ENCODE measurements at places on chromosomes 11 and 22.

DNA sequence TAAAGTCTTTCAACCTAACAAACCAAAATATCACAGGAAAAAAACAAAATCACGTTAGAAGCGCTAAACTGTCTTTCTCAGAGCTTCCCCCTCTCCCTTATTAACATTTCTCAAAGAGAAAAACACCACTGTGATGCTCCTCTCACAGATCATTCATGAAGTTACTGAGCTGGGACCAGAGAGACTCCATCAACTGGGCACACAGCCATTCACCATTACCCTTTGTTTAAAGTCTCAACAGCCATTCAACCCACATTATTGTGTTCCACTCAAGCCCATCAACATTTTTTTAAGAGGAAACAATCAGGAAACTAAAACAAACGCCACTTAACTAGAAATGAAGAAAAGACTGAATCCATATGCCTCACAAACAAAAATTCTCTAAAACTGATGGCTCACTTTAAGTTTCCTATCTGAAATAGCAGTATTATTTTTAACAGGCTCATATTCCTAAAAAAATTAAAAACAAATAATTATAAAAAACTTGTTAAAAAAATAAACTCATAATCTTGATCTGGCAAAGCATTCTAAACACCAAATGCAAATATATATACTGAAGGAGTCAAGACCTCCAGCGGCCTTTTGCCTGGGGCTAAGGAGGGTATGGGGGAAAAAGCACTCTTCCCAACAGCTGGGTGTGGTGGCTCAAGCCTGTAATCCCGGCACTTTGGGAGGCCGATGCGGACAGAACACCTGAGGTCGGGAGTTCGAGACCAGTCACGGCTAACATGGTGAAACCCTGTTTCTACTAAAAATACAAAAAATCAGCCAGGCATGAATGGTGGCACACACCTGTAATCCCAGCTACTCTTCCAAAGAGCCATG lies 14.0 kb downstream of the CELF1 start:
- no peak for DNase-seq

GRCh38 chr22:20193761-20194494 lies 43.1 kb upstream of the CCDC188 start:
- DNase-seq = no peak

- DNase-seq = no peak
Measured at GRCh38 chr11:7534042-7534378, 20.2 kb downstream of the PPFIBP2 start.

- no peak for DNase-seq
Measured at GRCh38 chr11:108160970-108161566, 39.7 kb downstream of the ACAT1 start.

DNA sequence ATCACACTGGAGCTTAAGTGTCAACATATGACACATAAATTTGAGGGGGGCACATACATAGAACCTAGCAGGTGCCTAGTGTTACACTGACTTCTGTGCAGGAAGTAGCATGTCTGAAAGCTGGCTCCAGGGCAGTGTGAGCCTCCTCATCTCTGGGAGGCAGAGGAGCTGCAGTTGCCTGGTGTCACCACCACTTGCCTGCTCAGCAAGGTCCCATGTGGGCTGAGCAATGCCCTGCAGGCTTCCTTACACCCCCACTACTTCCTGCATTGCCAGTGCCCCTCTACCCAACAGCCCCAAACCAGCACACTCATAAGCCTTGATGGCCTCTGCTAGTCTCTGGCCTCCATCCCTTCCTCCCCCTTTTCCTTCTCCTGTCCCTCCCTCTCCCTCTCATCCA lies 165.8 kb downstream of the BUD13 start:
- no peak for DNase-seq

- DNase-seq = no peak
Measured at GRCh38 chr11:69301455-69302401, 7.8 kb downstream of the MYEOV start.

DNA sequence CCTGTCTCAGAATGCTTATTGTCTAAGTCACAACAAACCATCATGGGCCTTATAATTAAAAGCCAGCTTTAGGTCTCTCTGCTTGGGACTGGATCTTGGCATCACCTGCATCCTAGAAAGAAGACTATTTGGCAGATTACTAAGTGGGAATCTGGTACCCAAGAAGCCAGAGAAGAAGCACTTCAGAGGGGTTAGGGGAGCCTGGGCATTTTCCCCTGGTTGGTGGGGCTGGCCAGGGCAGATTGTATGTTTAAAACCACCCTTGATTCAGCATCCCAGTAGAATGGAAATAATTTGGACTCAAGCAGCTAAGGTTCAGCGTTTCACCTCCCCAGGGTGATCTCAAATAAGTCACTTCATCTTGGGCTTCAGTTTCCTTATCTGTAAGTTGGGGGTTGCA lies 193.7 kb downstream of the MIAT start:
- DNase-seq = no peak

DNA sequence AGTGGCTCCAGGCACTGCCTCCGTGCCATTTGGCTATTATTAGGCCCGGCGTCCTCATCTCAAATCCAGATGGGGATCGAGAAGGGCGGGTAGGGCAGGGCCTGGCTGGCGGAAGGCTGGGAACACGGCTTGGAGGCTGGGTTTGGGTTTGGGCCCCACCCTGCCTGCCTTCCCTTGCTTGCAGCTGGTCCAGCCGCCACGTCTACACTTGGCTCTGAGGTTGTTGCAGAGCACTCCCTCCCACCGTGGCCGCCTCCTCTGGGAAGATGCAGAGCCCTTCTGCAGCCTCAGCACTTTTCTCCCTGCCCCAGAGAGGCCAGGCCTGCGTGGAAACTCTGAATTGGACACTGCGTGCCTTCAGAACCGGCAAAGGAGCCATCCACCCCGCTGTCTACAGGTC lies 5.2 kb upstream of the SMTN start:
- DNase-seq = no peak

GRCh38 chr22:43447380-43447779 lies 35.6 kb downstream of the MPPED1 start:
- no peak for DNase-seq

DNA sequence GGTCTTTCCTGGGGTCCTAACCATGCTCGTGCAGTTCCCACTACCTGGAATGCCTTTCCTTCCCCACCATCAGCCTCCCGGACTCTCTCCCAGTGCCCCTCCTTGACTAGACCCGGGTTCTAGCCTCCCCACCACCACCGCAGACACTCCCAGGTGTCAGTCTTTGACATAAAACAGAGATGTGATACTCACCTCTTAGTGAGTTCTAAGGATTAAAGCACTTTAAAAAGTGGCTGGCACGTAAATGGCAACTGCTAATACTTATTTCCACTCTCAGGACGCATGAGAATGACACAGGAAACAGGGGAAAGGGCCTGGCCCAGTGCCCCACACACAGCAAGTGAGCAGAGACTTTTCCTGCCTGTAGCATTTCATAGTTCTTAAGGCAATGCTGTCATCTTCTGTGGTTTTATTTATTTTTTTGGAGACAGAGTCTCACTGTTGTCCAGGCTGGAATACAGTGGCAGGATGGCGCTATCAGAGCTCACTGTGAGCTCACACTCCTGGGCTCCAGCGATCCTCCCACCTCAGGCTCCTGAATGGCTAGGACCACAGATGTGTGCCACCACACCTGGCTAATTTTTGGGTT lies 1.9 kb upstream of the SLC25A45 start:
- no peak for DNase-seq

DNA sequence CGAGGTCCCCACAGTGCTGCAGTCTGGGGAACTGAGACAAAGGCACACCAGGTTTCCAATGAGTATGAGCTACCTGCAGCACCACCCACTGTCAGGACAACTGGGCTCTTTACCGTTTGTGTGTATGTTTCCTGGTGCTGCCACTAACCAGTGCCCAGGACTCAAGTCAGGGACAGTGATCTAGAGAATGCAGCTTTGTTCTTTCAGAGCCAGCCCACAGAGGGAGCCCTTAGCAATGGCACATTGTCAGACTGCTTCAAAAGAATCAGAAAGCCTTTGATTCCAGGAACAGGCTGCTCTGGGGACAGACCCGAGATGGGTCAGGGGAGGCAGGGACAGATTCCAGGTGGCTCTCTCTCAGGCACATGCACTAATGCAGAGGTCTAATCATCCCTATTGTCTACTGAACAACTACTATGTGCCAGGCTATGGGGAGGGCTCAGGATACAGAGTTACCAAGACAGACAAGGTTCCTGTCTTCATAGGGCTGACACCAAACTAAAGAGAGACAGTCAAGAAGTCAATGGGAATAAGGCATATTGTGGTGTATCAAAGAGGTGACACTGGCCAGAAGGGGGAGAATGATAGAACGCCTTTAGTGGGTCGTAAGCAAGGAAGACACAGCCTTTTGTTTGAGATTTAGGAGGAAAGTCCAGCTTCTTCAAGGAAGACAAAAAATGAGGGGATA lies 103.7 kb downstream of the VPREB1 start:
- DNase-seq = no peak

GRCh38 chr22:48498526-48499331 lies 1328.9 kb downstream of the BRD1 start:
- DNase-seq = no peak

GRCh38 chr22:38986629-38987028 lies 4.5 kb downstream of the APOBEC3B start:
- DNase-seq = no peak

GRCh38 chr22:49664371-49664881 lies 163.2 kb downstream of the BRD1 start:
- no peak for DNase-seq

GRCh38 chr22:36391638-36392037 lies 3.9 kb upstream of the MYH9 start:
- DNase-seq = no peak

DNA sequence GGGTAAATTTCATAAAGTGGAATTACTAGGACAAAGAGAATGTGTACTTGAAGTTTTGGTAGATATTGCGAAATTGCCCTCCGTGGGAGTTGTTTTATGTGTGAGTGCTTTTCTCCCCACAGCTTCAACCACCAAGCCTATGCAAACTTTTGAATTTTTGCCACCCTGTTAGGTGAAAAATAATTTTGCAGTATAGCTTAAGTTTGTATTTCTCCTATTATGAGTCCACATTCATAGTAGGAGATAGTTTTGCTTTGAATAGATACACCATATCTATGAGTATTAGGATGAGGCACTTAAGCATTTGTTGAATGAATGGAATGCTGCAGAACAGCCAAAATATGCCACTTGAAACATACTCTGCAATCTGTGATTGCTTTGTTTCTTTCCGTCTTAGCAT lies 43.6 kb downstream of the UVRAG start:
- peak; percentile 42 for DNase-seq

DNA sequence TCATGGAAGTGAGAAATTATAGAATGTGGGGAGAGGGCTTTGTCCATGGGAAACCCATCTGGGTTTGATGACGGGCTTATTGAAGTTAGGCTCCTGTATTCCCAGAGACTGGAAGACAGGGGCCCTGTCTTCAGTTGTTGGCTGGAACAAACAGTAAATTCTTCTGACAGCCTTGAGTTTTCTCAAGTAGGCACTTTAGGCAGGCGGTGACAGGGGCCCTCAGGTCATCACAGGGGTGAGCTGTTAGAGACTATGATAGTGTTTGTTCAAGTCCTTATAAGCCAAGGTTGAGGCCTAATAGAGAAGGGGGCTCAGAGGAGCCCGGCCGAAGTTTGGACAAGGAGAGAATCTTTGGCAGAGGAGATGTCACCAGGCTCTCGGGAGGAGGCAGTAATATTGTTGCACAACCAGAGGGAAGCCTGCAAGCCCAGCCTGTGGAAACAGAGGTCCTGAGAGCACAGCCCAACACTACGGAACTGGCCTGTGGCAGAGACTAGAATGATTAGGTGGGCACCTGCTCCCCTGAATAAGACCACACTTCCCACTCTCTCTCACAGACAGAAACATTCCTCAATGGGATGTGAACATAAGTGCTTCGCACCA lies 20.2 kb upstream of the IL17RA start:
- DNase-seq = no peak

GRCh38 chr11:76629853-76630599 lies 40.5 kb downstream of the LRRC32 start:
- DNase-seq = no peak

GRCh38 chr11:32131321-32131720 lies 40.4 kb downstream of the RCN1 start:
- DNase-seq = no peak

GRCh38 chr22:36775586-36775963 lies 344 bp downstream of the IFT27 start:
- DNase-seq = no peak

DNA sequence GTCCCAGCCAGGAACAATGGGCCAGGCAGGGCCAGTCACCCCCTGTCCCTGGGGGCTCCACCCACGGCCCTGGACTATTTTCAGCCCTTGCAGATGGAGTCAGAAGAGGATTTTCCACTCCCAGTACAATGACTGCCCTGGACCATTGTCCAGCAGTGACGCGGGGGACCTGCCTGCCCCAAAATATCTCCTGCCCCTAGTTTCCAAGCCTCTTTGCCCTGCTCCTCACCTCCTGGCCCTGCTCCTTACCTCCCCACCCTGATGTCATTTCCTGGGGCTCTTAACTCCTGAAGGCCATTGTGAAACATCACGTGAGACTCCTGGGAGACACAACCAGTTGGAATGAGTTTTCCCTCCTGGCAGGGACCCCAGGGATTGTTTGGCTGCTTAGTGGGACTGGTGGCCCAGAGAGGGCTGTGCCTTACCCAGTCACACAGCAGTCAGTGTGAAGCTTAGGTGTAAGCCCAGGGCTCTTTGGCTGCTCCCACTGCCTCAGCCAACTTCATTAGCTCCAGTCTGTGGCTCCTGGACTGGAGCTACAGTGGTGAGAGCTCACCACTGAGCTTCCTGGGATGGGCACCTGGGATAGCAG lies 22.2 kb downstream of the P2RY2 start:
- DNase-seq = no peak
